Osteoblast (primary cell): ENCODE measurements at places on chromosomes 3 and 15. TPM values are rescaled to one million over a fixed set of nuclear protein-coding genes. Genes with fewer than 3 reads are reported as not detected.

Gene FOXB1
- not detected in 2 replicates for total RNA-seq

Gene BRPF1
- 14.1 and 14.5 TPM in 2 replicates for total RNA-seq

Gene ACTC1
- total RNA-seq, result not detected in 2 replicates

Gene HIGD1A
- total RNA-seq, result 86.6 and 88.3 TPM in 2 replicates

Gene AQP9
- total RNA-seq, result under 0.01 TPM in 2 replicates

Gene CIP2A
- total RNA-seq, result 6.9 and 8.3 TPM in 2 replicates
